Occipital lobe (tissue), 3 donors: ENCODE measurements at places on chromosomes 4 and X. TPM values are rescaled to one million over a fixed set of nuclear protein-coding genes. Genes with fewer than 3 reads are reported as not detected.

DNA sequence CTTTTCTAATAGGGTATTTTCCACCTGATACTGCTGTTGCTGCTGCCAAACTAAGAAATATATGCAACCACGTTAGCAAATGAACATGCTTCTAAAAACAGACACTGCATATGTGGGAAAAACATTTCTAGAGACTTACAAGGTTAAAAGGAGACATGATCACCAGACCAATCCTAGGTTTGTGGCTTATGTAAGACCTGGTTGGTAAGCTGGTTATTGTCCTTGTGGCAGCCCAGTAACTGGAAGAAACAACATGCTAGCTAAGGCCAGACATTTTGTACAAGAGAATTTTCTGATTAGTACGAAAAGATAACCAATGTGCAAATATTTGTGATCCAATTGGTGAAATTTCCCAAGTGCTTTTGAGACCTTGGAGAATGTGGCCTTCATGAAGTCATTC, 112.0 kb downstream of the AFF2 start:
- DNase-seq: no peak

Gene SAP30
- total RNA-seq: 24.5 TPM

Gene MTTP
- 3.4 TPM for total RNA-seq

GRCh38 chr4:80017125-80017854, 55.7 kb downstream of the ANTXR2 start:
- no peak for DNase-seq

DNA sequence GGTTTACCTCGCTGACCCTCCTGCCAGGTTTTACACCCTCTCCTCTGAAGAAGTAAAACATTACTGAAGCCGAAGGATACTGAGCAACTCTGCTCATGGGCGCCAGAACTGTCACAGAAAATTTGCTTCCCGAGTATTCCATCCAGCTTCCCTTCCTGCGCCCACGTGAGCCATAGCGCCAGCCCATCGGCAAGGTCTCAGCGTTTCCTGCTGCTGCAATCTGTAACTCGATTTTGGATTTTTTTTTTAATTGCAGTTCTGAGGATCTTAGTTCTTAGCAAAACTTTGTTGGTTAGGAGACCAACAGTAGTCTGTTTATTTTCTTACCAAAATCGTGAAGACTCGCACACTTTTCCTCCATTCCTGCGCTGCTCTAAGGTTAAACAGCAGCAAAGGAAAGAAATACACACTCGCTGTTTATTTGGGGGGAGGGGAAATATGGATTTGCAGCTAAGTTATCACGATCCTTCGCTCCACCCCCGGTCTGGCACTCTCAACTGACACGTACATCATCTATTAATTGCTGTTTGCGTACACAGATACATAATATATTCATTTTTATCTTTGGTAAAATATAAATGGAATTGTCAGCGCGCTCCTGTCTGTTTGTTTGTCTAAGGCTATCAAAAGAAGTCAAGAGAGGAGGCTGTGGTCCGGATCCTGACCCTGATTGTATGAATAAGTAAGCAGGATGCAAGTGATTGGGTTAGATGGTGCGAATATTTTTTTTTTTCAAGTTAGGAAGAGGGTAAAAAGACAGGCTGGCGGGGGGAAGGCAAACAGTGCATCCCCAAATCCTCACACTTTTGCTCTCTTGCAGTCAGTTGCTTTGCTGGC, at the start of gene TLL1:
TSS of gene TLL1 (plus strand) at position 777 of the 837 bp plus-strand sequence. CDS start 668 bp downstream, outside the sequence.
- no peak for DNase-seq

Gene ZFP92
- total RNA-seq: 1.9 TPM

DNA sequence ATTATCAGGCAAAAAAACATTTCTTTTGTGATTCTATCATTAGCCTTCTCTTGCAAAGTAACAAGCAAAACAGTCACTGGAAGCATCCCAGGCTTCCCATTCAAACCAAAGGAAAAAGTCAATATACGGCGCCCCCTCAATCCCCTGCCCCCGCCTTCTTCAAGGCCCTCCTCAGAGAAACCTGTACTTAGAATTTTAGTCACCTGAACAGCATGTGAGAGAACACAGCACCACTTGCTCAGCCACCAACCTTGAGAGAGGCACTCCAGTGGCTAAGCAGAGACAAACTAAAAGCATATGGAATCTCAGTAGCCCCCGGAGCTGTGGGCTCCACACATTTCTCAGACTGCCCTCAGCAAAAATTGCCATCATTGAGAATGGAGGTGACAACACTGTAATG, 25.2 kb downstream of the LEF1 start:
- DNase-seq: no peak
